ENCODE measurements at places on chromosomes 2 and 18.

GRCh38 chr2:217609952-217610351 is 392.8 kb downstream of the TNS1 start:
- DNase-seq = no peak

GRCh38 chr2:175414882-175415487 is 233.5 kb upstream of the ATP5MC3 start:
- DNase-seq = no peak

- no peak for DNase-seq
Observed at GRCh38 chr2:228180181-228181097, 1.0 kb downstream of the SPHKAP start.

GRCh38 chr2:240121675-240122074 is 14.4 kb downstream of the COPS9 start:
- DNase-seq = no peak

DNA sequence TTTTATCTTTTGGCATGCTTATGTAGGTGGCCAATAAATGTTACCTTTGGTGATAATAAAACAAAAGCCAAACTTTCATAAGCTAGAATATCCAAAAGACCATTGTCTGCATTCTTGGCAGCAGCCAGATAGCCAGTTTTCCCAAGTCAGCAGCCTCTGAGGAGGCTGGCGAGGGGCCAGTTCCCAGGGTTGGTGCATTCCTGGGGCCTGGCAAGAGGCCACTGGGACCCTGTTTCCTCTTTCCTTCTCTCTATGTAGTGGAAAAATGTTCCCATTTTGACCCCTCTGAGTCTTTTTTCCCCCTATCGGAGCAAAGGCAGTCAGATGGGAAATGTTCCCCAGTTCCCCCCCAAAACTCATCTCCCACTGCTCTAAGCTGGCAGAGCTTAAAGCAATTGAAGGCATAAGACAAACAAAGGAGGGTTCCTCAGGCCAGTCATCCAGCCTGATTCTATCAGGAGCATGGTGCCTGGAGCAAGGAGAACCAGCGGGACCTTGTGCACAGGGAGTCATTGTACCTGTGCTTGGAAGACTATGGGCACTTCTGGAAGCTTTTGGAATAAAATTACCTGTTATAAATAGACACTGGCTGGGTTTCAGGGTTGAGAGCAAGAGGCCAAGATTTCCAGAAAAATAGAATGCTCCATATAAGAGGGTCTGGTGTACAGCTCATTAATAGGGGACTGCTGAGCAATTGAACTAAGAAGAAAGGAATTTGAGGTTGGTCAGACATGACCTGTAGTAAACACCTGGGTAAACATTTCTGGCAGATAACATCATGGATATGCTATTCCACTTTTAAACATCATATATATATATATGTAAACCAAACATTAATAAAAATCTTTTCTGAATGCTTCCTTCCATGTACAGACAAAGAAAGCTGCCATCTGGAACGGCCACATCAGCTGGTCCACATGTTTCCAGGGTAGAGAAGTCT is 63.4 kb downstream of the NCKAP5 start:
- no peak for DNase-seq

GRCh38 chr2:94986392-94986963 is 39.0 kb upstream of the MAL start:
- no peak for DNase-seq

- DNase-seq = no peak
Observed at GRCh38 chr2:151857650-151858049, 29.4 kb upstream of the ARL5A start.

DNA sequence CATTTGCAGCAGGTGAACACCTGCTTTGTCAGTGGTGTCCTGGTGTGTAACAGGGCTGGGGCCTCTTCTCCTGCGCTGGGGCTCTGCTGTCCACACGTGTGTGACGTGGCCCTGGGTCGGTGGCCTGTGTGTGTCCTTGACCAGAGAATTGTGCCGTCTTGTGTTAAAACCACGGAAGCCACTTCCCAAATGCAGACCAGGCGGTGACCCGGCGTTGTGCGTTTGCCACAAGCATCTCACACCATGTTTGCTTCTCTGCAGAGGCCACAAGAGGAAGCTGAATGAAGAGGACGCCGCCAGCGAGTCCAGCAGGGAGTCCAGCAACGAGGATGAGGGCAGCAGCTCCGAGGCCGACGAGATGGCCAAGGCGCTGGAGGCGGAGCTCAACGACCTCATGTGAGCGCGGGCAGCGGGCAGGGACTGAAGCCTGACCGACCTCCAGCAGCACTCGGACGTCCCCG is 44.3 kb upstream of the KCNG2 start:
- DNase-seq = no peak

GRCh38 chr2:85212841-85213240 is 79.6 kb downstream of the TCF7L1 start:
- DNase-seq = no peak

GRCh38 chr2:199602896-199603717 is 145.4 kb upstream of the SATB2 start:
- DNase-seq = no peak

DNA sequence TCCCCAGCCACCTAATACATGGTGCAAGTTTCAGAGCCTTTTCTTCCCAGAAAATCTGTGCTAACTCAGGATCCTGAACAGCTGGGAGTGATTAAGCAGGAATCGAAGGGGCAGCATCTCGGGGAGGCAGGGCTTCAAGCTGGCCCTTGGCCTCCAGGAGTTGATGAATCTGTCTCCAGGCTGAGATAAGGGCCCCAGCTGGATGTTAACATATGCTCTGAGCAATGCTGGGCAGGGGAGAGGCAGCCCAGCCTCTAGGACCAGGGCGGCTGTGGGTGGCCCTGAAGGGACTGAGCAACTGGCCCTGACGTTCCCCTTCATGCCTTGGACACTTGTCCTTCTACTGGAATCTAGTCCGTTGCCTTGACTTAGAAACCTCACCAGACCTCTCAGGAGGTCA is 84.1 kb upstream of the EPC2 start:
- no peak for DNase-seq

DNA sequence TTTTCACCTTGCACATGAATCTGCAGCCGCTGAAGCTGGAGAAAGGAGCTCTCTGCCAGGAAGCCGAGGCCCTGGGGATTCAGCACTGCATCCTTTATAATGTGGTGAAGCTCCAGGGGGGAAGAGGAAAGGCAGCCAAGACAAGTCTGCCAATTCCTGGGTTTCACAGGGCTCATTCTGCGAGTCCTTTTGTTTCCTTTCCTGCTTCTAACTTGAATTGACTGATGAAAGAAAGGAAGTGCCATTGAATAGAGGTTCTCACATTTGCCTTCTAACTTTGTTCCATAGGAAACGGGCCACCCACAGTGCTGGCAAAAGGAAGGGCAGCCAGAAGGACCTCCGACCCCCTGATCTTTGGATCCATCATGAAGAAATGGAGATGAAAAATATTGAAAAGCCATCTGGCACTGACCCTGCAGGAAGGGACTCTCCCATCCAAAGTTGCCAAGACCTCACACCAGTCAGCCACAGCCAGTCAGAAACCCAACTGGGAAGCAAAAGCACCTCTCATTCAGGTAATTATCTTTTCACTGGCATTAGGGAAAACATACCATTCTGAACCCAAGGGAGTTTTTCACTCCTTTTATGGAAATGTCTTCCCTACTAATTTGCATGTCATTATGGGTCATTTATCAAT is 765.4 kb downstream of the MBD2 start:
- no peak for DNase-seq

GRCh38 chr2:144459937-144460336 is 60.0 kb downstream of the ZEB2 start:
- DNase-seq = no peak

GRCh38 chr18:29874519-29875098 is 1167.9 kb downstream of the DSC3 start:
- DNase-seq = no peak

DNA sequence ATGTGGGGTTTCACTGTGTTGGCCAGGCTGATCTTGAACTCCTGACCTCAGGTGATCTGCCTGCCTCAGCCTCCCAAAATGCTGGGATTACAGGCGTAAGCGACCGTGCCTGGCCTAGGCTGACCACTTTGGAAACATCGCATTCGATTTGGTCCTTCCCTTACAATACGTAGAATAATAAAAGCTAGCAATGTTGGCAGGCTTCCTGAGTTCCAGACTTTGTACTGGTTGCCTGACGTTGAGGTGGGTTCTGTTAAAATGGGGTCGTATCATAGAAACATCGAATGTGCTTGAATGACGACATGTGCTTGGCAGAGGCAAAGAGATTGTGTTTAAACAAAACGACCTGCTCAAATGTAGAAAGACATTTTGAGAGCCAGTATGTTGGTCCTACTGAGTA is 56.1 kb downstream of the LTBP1 start:
- DNase-seq = no peak

DNA sequence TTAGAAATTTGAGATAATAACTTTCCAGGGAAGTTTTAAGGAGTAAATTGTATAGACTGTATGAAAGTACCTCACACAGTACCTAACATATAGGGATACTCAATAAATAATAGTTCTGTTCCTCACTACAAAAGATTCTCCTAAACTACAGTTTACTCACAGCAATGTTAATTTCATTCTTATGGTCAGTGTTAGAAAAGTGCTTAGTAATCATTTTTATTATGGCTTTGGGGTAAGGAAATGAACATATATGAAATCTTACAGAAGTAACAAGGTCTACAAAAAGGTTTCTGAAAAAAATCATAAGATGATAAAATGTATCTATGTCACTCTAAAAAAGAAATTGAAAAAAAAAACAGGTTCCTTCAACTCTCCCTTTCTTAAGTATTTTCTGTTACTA is 67.2 kb downstream of the IKZF2 start:
- no peak for DNase-seq

DNA sequence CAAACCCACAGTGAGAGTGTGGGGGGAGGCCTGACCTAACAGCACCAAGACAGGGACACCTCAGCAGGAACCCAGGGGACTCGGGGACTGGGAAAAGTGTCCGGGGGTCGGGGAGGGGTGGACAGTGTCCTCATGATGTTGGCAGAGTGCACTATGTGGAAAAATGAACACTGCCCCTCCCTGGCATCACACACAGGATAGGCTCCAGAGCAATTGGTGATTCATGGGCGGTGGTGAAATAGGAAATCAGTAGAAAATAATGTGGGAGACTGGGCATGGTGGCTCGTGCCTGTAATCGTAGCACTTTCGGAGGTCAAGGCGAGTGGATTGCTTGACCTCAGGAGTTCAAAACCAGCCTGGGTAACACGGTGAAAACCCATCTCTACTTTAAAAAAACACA is 3.6 kb upstream of the ANO7 start:
- no peak for DNase-seq

DNA sequence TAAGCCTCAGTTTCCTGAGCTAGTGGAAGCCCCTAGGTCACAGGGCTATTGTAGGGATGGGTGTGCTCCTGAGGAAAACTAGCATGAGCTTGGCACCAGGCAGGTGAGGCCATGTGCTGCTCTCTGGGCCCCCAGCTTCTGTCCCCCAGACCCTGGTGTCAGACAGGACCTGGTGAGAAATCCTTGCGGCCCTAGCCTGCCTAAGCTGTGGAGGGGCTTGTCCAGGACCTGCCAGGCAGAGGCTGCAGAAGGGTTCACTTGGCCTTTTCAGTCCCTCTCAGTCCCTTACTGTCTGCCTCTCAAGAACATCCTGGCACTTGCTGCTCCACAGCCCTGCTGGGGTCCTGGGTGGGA is 58.4 kb downstream of the ZFP36L2 start:
- no peak for DNase-seq

- DNase-seq = no peak
Observed at GRCh38 chr2:197883354-197884032, 79.1 kb downstream of the PLCL1 start.

DNA sequence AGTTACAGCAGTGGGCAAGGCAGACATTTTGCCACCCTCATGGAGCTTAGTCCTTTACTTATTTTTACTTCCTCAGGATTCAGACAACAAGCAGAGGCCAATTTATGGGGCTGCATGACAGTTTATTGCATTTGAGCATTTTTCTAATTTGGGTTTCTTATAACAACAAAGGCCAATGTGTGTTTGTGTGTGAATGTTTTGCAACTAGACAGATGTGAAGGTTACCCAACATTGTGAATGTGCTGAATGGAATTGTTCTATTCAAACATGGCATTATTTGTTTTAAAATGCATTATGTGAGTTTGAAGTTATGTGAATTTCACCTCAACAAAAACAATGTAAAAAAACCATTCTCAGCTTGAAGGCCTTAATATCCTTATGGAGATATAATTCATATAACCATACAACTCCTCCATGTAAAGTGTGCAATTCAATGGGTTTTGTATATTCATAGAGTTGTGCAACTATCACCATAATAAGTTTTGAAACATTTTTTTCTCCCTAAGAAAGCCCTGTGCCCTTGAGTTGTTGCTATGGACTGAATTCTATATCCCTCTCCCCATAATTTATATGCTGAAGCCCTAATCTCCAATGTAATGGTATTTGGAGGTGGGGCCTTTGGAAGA is 57.3 kb downstream of the CCDC195 start:
- no peak for DNase-seq

- no peak for DNase-seq
Observed at GRCh38 chr2:197560146-197560665, 44.3 kb downstream of the MOB4 start.

GRCh38 chr18:44851856-44852621 is 171.4 kb downstream of the SETBP1 start:
- no peak for DNase-seq

DNA sequence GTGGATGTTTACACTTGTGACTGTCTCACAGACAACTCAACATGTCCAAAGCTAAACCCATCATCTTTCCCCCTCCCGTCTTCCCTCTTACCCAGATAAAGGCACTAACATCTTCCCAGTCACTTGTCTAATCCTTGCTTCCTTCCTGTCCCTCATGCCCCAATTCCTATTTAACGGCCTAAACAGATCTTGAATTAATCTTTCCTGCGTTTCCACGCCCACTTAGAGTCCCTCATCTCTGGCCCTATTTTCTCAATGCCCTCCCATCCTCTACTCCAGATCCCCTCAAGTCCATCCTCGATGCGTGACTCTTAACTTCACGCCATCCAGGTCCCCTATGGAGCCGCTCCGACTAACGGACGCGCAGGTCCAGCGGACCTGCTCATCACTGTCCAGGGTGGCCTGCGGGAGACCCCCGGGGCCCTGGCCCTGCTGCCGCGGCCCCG is 682 bp upstream of the SCLY start:
- no peak for DNase-seq

DNA sequence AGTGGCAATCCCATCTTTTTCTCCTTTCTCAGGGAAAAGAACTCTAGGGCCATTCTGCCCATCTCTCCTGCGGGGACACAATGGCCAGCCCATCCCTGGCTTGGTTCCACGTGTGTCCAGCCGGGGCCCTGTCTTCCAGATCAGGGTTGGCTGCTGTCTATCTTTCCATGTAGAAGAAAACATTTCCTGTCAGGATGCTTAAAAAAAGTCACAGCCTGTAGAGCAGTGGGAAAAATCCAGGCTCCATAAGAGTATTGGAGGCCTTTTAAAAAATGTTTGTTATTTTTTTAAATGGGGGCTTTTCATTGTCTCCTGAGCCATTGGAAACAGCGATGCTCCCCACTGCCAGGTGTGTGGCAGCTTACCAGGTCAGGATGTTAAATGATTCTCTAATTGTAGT is 105.6 kb downstream of the TGFA start:
- DNase-seq = no peak

DNA sequence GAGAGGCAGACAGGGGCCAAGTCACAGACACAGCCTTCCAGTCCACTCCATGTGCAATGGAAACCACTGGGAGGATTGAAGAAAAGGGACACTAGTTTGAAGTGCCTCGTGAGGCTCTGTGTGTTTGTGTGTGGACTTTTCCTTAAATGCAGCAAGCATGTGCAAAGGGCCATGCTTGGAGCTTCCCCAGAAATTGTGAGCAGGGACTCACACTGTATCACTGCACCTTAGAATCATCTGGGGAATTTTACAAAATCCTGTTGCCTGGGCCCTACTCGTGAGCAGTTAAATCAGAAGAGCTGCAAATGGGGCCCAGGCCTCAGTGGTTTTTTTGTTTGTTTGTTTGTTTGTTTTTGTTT is 137.8 kb downstream of the TRIM43 start:
- DNase-seq = no peak

Data from Peyer's patch (tissue), 4 donors.